ENCODE measurements at places on chromosomes 4 and X. TPM values are rescaled to one million over a fixed set of nuclear protein-coding genes. Genes with fewer than 3 reads are reported as not detected.

GRCh38 chr4:101851672-101852071, 61.1 kb downstream of the BANK1 start:
- H3K27me3 ChIP-seq = no peaks in the 10 kb centered on the region
- no peak overlapping the region for H3K4me3 ChIP-seq
- H3K4me1 ChIP-seq = no peaks in the 10 kb centered on the region
- no peak overlapping the region for H3K27ac ChIP-seq

DNA sequence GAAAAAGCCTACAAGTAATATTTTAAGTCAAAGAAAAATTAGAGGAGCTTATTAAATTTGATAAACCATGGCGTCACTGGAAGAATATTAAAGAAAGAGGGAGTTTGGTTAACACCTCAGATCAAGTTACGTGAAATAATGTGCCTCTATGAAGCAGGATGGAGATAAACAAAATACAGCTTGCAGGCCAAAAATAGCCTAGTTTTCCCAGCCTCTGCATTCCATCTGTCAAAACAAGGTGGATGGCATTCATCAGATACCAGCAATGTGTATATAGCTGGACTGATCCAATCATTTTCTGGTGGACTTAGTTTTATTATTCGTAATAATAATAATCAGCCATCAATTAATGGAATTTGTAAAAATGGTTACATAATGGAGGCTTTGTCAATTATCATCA, 230.7 kb downstream of the NR3C2 start:
- no peak for DNase-seq
- H3K27ac ChIP-seq = no peak overlapping the region
- H3K4me3 ChIP-seq = no peak overlapping the region

- H3K27ac ChIP-seq = no peak overlapping the region
- H3K27me3 ChIP-seq = no peaks in the 10 kb centered on the region
- no peak overlapping the region for H3K4me3 ChIP-seq
- H3K36me3 ChIP-seq = no peaks in the 10 kb centered on the region
- DNase-seq = peak; percentile 26
These were observed 14.5 kb upstream of the PRRG3 start for GRCh38 chrX:151680805-151681204.

GRCh38 chr4:26813698-26814097, 46.9 kb upstream of the STIM2 start:
- DNase-seq = no peak
- peaks cover 6% of the 10 kb centered on the region for H3K4me1 ChIP-seq
- H3K27me3 ChIP-seq = no peaks in the 10 kb centered on the region

- H3K36me3 ChIP-seq = peaks cover 62% of the 10 kb centered on the region
- no peak overlapping the region for H3K27ac ChIP-seq
- DNase-seq = no peak
These were observed 62.6 kb downstream of the CHIC2 start for GRCh38 chr4:54001668-54002365.

- H3K4me3 ChIP-seq = no peak overlapping the region
- no peaks in the 10 kb centered on the region for H3K4me1 ChIP-seq
- H3K36me3 ChIP-seq = no peaks in the 10 kb centered on the region
These were observed 321.3 kb upstream of the CPXCR1 start for GRCh38 chrX:88425739-88426138.

DNA sequence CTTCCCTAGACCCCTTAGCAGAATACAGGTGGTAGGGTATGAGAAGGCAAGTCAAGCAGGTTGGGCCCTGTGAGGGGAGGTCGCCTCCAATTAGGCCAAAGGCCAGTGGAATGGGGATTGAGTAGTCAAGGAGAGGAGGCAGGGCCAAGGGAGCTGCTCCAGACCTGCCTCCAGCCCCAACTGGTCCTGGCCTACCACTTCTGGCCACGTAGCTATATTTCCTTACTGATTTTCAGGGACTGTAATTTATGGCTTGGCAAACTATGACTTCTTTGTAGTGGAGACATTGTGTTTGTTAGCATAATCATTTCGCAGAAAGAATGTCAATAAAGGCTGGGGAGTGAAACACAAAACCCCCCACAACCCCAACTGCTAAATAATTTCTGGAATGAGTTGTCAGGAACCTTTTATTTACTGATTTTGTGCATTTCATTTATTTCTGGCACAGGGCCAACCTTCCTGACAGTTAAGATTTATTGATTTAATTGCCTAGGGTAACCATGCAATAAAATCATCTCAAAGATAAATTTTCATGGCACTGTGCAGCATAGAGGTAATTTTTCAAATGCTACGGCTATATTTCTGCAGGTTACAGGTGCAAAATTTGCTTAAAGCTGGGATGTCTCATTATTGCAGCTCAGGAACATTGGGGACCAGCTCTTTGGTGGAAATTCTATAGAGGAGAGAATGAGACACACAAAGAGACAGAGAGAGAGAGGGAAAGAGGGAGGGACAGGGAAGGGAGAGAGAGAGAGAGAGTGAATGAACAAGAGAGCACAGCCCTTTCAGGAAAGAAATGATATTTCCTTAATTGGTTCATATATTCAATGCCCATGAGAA, 494.9 kb downstream of the IDS start:
- no peak overlapping the region for H3K27ac ChIP-seq
- no peaks in the 10 kb centered on the region for H3K4me1 ChIP-seq
- H3K27me3 ChIP-seq = no peaks in the 10 kb centered on the region
- no peaks in the 10 kb centered on the region for H3K36me3 ChIP-seq
- H3K4me3 ChIP-seq = no peak overlapping the region

- H3K4me3 ChIP-seq = no peak overlapping the region
- no peak overlapping the region for H3K27ac ChIP-seq
- H3K27me3 ChIP-seq = no peaks in the 10 kb centered on the region
- no peak for DNase-seq
These were observed 28.0 kb upstream of the ZNF280C start for GRCh38 chrX:130296743-130297142.

- peaks cover 26% of the 10 kb centered on the region for H3K4me1 ChIP-seq
- no peaks in the 10 kb centered on the region for H3K27me3 ChIP-seq
- no peak overlapping the region for H3K27ac ChIP-seq
- peak; percentile 31 for DNase-seq
- no peak overlapping the region for H3K4me3 ChIP-seq
These were observed 9.9 kb downstream of the TMSB4X start for GRCh38 chrX:12984603-12985319.

- H3K36me3 ChIP-seq = no peaks in the 10 kb centered on the region
- H3K4me3 ChIP-seq = peak overlapping the region; percentile 96
- peak overlapping the region; percentile 97 for H3K27ac ChIP-seq
- H3K27me3 ChIP-seq = no peaks in the 10 kb centered on the region
These were observed 979 bp downstream of the RP2 start for GRCh38 chrX:46837558-46838485.

DNA sequence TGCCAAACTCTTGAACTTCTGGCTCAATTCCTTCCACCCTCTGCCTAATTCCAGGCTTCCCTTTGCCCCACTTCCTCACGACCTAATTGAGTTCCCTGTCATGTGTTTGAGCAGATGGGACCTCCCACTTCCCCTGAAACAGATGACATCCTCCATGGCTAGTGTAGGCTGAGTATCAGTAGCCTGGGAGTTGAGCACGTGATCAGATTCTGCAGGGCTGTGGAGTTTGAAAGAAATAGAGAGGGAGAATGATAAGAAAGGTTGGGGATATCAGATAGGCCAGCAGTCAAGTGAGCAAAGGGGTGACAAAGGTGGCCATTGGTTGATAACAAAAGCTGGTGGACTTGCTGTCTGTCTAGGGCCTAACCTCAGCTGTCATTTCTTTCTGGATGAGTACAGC, 18.8 kb upstream of the NWD2 start:
- no peak for DNase-seq
- no peaks in the 10 kb centered on the region for H3K36me3 ChIP-seq
- H3K27ac ChIP-seq = no peak overlapping the region
- H3K27me3 ChIP-seq = no peaks in the 10 kb centered on the region
- no peaks in the 10 kb centered on the region for H3K4me1 ChIP-seq
- H3K4me3 ChIP-seq = no peak overlapping the region

- H3K27ac ChIP-seq = no peak overlapping the region
- H3K4me1 ChIP-seq = no peaks in the 10 kb centered on the region
- no peak for DNase-seq
- H3K27me3 ChIP-seq = no peaks in the 10 kb centered on the region
- H3K36me3 ChIP-seq = no peaks in the 10 kb centered on the region
- H3K4me3 ChIP-seq = no peak overlapping the region
These were observed 56.2 kb downstream of the LRRC66 start for GRCh38 chr4:51963841-51964517.

- H3K36me3 ChIP-seq = no peaks in the 10 kb centered on the region
- H3K27me3 ChIP-seq = no peaks in the 10 kb centered on the region
- no peak for DNase-seq
- no peaks in the 10 kb centered on the region for H3K4me1 ChIP-seq
- no peak overlapping the region for H3K27ac ChIP-seq
These were observed 629.6 kb upstream of the HTR2C start for GRCh38 chrX:113954297-113954696.

- peaks cover 12% of the 10 kb centered on the region for H3K4me1 ChIP-seq
- peak; percentile 84 for DNase-seq
- peak overlapping the region; percentile 72 for H3K27ac ChIP-seq
- H3K4me3 ChIP-seq = no peak overlapping the region
- no peaks in the 10 kb centered on the region for H3K36me3 ChIP-seq
These were observed 123.9 kb downstream of the MID1 start for GRCh38 chrX:10496345-10496965.

GRCh38 chr4:145207934-145208333, 27.5 kb upstream of the OTUD4 start:
- no peak overlapping the region for H3K27ac ChIP-seq
- no peak overlapping the region for H3K4me3 ChIP-seq
- no peaks in the 10 kb centered on the region for H3K4me1 ChIP-seq
- no peaks in the 10 kb centered on the region for H3K27me3 ChIP-seq
- peak; percentile 39 for DNase-seq
- no peaks in the 10 kb centered on the region for H3K36me3 ChIP-seq

GRCh38 chrX:16155581-16156096, 11.6 kb upstream of the MAGEB17 start:
- peaks cover 7% of the 10 kb centered on the region for H3K4me1 ChIP-seq
- H3K27me3 ChIP-seq = no peaks in the 10 kb centered on the region
- H3K27ac ChIP-seq = no peak overlapping the region
- DNase-seq = no peak
- no peaks in the 10 kb centered on the region for H3K36me3 ChIP-seq

- no peak overlapping the region for H3K27ac ChIP-seq
- no peak overlapping the region for H3K4me3 ChIP-seq
These were observed 39.9 kb downstream of the HS6ST2 start for GRCh38 chrX:132918523-132918922.

DNA sequence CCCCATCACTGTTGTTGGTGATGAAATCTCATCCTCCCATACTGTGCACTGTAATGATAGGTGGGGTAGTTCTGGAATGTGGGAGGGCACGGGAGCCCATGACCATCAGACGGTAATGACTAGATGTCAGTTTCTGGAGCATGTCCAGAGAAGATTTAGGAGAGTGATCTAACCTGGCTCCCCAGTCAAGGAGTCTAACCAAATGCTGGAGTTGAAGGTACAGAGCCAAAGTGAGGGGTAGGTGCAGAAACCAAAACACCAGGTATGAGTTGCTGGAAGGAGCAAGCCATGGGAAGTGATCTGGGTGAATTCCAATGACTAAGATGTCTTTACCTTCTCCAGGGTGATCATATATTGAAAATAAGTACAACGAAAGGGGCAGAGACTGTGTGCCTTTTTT, 296.9 kb downstream of the INPP4B start:
- peaks cover 55% of the 10 kb centered on the region for H3K4me1 ChIP-seq
- no peak overlapping the region for H3K4me3 ChIP-seq
- H3K27me3 ChIP-seq = no peaks in the 10 kb centered on the region
- peak overlapping the region; percentile 82 for H3K27ac ChIP-seq
- H3K36me3 ChIP-seq = no peaks in the 10 kb centered on the region

GRCh38 chr4:152223600-152223999, 312.3 kb downstream of the FBXW7 start:
- H3K4me1 ChIP-seq = no peaks in the 10 kb centered on the region
- H3K27ac ChIP-seq = no peak overlapping the region
- no peaks in the 10 kb centered on the region for H3K27me3 ChIP-seq
- no peak overlapping the region for H3K4me3 ChIP-seq
- H3K36me3 ChIP-seq = no peaks in the 10 kb centered on the region

DNA sequence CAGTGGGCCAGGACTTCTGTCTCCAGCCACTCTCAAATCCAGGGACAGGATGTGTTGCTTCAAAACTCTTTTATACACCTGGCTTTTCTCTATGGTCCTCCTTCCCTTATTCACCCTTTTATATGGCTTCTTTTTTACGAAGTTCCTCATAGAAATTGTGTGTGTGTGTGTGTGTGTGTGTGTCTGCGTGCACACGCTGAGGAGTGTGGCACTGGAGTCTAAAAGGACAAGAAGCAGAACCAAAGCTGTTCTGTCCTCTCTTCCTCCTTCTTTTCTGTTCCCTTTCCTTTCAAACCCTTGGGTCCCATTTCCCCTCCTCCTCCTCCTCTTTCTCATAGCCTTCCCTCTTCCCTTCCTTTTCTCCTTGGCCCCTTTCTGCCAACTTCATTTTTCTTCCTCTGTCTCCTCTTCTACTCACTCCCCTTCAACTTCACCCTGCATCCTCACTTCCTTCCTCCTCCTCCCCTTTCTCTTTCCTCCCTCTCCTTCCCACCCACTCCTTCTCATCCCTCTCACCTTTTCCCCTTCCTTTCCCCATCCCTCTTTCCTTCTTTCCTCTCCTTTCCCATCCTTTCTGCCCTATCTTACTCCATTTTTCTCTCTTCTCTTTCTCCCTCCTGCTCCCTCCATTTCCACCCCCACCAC, 360.5 kb downstream of the MID1IP1 start:
- no peak overlapping the region for H3K27ac ChIP-seq
- no peak overlapping the region for H3K4me3 ChIP-seq
- no peaks in the 10 kb centered on the region for H3K27me3 ChIP-seq

DNA sequence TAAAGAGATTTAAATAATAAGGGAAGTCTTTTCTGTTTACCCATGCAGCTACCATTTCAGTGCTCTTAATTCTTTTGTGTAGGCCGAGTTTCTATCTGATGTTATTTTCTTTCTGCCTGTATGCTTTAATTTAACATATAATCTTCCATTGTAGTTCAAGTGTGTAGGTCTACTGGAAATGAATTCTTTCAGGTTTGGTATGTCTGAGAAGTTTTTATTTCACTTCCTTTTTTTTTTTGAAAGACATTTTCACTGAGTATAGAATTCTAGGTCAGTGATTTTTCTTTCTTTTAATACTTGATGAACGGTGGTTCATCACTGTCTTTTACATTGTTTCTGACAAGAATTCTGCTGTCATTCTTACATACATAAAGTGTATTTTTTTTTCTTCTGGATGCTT, 42.1 kb downstream of the VAMP7 start:
- H3K4me1 ChIP-seq = no peaks in the 10 kb centered on the region
- no peak overlapping the region for H3K27ac ChIP-seq
- no peaks in the 10 kb centered on the region for H3K27me3 ChIP-seq
- no peak overlapping the region for H3K4me3 ChIP-seq

GRCh38 chr4:176837169-176837895, 44.6 kb upstream of the VEGFC start:
- H3K36me3 ChIP-seq = no peaks in the 10 kb centered on the region
- H3K4me1 ChIP-seq = peaks cover 62% of the 10 kb centered on the region
- no peak overlapping the region for H3K27ac ChIP-seq
- DNase-seq = peak; percentile 11
- no peak overlapping the region for H3K4me3 ChIP-seq

SLBP gene
- 74.4 TPM for total RNA-seq

ZNF674 gene
- total RNA-seq = 2.8 TPM

ASB9 gene
- not detected for total RNA-seq

AKAP4 gene
- total RNA-seq = not detected

CT45A2 gene
- total RNA-seq = not detected

BCLAF3 gene
- 4.8 TPM for total RNA-seq

NUDT11 gene
- 12.4 TPM for total RNA-seq

COX7B2 gene
- total RNA-seq = not detected

DCAF8L2 gene
- total RNA-seq = not detected

TCEAL7 gene
- 17.1 TPM for total RNA-seq

CXCL8 gene
- 20.0 TPM for total RNA-seq

SASH3 gene
- total RNA-seq = not detected

SSX4B gene
- not detected for total RNA-seq
